ENCODE measurements at places on chromosomes 3 and 15.

DNA sequence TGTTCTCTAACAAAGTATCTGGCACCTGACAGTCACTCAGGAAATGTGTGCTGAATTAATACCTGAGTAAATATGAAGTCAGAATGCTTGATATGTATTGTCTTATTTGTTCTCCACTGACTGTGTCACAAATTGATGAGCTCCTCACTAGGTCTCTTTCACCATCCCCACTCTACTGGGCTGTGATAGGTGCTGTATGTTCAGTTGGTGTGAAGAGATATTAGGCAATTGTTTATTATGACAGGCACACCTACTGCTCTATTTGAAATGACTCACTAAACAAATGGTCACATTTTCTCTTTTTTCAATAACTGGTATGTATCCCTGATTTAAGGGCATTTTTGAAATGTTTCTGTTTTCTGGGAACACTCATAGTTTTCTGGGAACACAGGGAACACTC, 25.2 kb upstream of the CCDC39 start:
- DNase-seq: no peak
- H3K4me1 ChIP-seq: no peaks in the 10 kb centered on the region
- H3K36me3 ChIP-seq: no peaks in the 10 kb centered on the region
- no peak overlapping the region for H3K27ac ChIP-seq

GRCh38 chr3:128435058-128435457, 31.6 kb downstream of the DNAJB8 start:
- H3K36me3 ChIP-seq: no peaks in the 10 kb centered on the region
- peaks cover 21% of the 10 kb centered on the region for H3K27me3 ChIP-seq
- H3K4me3 ChIP-seq: no peak overlapping the region
- H3K4me1 ChIP-seq: no peaks in the 10 kb centered on the region

- no peak for DNase-seq
- H3K36me3 ChIP-seq: no peaks in the 10 kb centered on the region
- no peak overlapping the region for H3K27ac ChIP-seq
- no peaks in the 10 kb centered on the region for H3K4me1 ChIP-seq
- H3K27me3 ChIP-seq: no peaks in the 10 kb centered on the region
Observed at GRCh38 chr3:14761121-14761672, 57.6 kb upstream of the FGD5 start.

DNA sequence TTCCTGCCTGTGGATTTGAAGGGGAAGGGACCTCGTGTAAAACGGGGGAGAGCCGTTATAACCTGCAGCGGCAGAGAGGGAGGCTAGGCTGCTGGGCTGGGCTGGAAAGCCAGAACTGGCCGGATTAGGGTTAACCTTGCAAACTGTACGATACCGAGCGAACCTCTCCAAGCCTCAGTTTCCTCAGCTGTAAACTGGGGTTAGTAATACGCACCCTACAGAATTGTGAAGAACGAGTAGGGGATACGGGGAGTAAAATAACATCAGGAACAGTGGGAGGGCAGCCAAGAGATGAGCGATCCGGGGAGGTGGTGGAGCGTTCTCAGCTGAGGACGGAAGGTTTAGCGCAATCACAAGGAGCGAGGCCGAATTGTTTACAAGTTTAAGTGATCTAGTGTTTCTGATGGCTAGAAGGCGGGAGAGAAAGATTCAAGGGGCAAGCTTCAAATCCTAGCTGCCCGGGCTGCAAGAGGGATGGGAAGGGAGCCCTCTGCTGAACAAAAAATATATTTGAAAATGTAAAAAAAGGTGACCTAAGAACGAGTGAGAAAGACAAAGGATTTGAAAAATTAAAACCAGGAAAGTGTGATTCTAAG, 768 bp upstream of the SEMA5B start:
- H3K4me3 ChIP-seq: no peak overlapping the region
- H3K27me3 ChIP-seq: peaks cover 92% of the 10 kb centered on the region
- peaks cover 20% of the 10 kb centered on the region for H3K4me1 ChIP-seq
- DNase-seq: peak; percentile 33
- no peaks in the 10 kb centered on the region for H3K36me3 ChIP-seq
- no peak overlapping the region for H3K27ac ChIP-seq

DNA sequence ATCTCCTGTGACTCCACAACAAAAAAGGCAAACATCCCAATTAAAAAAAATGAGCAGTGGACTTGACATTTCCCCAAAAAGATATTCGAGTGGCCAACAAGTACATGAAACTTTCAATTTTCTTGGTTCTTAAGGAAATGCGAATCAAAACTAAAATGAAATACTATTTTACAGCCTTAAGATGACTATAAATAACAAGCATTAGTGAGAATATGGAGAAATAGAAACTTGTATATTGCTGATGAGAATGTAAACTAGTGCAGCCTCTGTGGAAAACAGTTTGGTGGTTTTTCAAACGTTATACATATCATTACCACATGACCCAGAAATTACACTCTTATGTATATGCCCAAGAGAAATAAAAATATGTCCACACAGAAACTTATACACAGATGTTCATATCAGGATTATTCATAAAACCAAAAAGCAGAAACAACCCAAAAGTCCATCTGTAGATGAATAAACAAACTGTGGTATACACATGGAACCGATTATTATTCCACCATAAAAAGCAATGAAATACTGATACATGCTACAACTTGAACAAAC, 153.2 kb upstream of the GPR149 start:
- H3K36me3 ChIP-seq: no peaks in the 10 kb centered on the region
- H3K4me1 ChIP-seq: no peaks in the 10 kb centered on the region
- DNase-seq: no peak
- H3K4me3 ChIP-seq: no peak overlapping the region

- no peak overlapping the region for H3K4me3 ChIP-seq
- DNase-seq: no peak
- H3K27ac ChIP-seq: no peak overlapping the region
- H3K27me3 ChIP-seq: no peaks in the 10 kb centered on the region
- no peaks in the 10 kb centered on the region for H3K36me3 ChIP-seq
Observed at GRCh38 chr3:183631715-183632114, 3.7 kb upstream of the KLHL24 start.

GRCh38 chr3:124221422-124221821, 229.5 kb upstream of the ROPN1 start:
- no peak for DNase-seq
- H3K4me1 ChIP-seq: 0 out of 2 replicates have a peak, but pooled peaks cover 4% of the 10 kb centered on the region
- H3K36me3 ChIP-seq: no peaks in the 10 kb centered on the region
- no peaks in the 10 kb centered on the region for H3K27me3 ChIP-seq

DNA sequence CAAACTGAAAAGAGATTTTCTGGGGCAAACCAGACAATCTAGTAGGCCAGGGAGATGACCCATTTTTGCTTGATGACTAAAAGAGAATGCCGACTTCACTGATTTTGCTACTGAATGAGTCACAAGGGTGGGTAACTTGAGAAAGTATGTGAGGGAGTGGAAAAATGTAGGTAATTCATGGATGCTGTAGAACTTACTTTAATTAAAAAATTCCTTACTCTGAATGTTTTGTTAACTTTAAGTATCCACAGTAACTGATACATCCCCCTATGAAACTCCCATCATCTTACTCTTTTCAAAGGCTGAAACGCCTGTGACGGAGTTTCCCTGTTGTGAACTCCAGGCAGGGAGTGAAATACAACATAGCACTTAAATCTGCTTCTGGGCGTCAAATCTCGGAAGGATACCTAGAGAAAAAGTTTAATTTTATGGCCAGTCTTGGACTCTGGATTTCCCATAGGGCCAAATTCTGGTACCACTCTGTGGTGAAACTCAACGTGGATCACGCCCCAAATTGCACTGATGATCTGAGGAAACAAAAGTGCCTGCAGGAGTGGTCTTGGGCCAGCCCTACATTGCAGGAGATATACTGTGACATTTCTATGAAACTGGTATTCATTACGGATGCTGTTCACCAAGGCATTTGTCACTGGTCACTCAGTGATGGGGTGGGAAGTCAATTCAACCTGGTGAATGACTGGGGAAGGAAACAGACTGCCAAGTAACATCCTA, 24.0 kb downstream of the GOLIM4 start:
- H3K27me3 ChIP-seq: no peaks in the 10 kb centered on the region
- no peaks in the 10 kb centered on the region for H3K36me3 ChIP-seq

DNA sequence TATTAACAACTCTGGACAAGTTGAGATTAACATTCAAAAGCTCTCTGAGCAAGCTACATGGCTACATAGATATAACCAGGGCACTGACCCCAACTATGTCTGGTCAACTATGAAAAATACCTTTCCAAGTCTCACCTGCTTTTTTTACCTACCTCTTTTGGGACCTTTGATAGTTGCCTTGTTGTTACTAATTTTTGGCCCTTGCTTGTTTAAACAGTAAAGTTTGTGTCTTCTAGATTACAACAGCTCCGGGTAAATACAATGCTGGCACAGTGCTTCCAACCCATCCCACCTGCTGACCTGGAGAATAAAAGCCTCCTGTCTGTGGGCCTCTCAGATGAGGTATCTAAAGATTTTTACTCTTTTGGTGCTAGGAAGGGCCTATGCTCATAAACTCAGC, 1036.6 kb downstream of the NAALADL2 start:
- no peak overlapping the region for H3K4me3 ChIP-seq
- H3K27me3 ChIP-seq: no peaks in the 10 kb centered on the region
- no peak overlapping the region for H3K27ac ChIP-seq

GRCh38 chr15:101490922-101491733, 1.6 kb upstream of the PCSK6 start:
- DNase-seq: no peak
- H3K27ac ChIP-seq: no peak overlapping the region
- peaks cover 7% of the 10 kb centered on the region for H3K4me1 ChIP-seq

DNA sequence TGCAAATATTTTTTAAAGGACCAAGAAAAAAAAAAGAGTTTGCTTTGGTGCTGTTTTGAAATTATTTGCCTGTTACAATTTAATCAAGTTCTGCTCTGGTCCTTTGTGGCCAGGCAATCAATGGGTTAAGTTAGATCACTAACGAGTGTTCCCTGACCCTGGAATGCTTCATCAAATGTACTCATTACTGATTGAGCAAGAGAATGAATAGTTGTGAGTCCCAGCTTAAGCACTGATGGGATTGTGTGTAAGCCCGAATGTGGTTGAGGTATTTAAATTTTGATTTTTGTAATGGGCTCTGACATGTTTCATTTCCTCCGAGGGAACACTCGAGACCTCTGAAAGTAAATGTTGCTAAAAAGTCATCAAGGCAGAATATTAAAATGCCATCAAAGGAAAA, 699.1 kb downstream of the MCTP2 start:
- H3K36me3 ChIP-seq: no peaks in the 10 kb centered on the region
- no peaks in the 10 kb centered on the region for H3K27me3 ChIP-seq
- no peak for DNase-seq
- no peak overlapping the region for H3K4me3 ChIP-seq
- H3K27ac ChIP-seq: no peak overlapping the region

All from SJSA1 (cell line).